ENCODE measurements at places on chromosomes 3 and 15.

GRCh38 chr3:169886671-169887070 is 16.9 kb upstream of the LRRC31 start:
- DNase-seq, result no peak

GRCh38 chr15:94272251-94272898 is 41.0 kb downstream of the MCTP2 start:
- no peak for DNase-seq

DNA sequence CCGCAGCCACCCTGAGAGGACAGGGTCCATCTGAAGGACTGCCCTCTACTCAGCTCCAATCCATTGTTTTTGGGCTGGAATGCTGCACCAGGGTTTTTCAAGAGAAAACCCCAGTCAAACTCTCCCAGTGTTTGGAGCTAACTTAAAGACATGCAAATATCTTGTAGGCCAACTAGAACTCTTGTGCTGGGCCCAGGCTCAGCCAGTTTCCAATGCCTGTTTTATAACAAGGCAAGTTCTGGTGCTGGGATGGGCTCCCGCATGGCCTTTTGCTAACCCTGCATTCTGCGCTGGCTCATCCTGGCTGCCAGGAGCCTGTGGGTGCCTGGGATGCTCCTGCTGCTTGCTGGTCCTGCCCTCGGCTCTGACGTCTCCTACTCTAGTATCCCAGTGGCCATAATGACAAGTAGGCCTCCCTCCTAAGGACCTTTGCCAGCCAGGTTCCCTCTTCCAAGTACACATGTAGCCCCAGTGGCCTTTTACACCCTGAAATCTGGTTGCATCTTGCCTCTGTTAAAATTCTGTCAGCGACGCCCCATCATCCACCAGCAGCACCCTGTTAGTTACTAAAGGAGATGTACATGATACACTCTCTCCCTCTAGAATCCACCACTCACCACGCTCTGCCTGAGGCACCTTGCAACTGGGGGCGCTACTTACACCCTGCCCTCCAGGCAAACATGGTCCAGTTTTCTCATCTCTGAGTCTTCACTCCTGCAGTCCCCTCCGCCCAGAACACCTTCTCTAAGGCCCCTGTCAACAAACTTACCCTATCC is 30.5 kb upstream of the RAB6B start:
- no peak for DNase-seq

DNA sequence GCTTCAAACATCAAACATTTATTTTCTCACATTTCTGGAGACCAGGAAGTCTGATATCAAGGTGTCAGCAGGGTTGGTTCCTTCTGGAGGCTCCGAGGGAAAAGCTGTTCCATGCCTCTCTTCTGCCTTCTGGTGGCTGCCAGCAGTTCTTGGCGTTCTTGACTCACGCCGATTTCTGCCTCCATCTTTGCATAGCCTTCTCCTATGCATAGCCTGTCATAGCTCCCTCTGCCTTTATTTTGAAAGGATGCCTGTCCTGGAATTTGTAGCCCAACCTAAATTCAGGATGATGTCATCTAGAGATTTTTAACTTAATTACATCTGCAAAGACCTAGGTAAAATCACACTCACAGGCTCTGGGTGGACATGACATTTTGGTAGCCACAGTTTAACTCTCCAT is 70.4 kb downstream of the RGMA start:
- DNase-seq, result no peak

GRCh38 chr15:93333796-93334195 is 244.8 kb upstream of the RGMA start:
- no peak for DNase-seq

DNA sequence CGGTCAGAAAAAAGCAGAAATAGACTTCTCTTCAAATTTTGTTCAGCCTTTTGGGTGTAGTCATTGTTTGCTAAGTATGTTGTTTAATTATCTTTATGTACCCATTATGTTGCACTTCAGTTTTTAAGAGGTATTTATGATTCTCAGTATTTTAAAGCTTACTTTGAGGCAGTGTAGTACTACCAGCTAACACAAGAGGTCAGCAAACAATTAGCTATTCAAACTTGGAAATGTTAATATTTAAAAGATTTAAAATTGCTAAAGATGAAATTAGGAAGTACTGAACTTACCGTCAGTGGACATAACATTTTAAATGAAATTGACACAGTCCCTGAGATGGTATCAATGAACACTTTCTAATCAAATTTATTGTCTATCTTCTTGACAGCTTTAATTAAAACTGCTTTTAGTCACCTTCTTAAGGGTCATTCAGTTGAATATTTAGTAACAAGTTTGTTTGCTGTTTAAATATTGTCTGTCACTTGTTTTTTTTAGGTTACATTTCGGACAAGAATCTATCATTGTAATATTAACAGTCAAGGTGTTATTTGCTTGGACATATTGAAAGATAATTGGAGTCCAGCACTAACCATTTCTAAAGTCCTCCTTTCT is 28.1 kb downstream of the NKIRAS1 start:
- no peak for DNase-seq

GRCh38 chr3:119831941-119832371 is 50.1 kb downstream of the NR1I2 start:
- no peak for DNase-seq

Measured in activated CD4-positive, CD25-positive, alpha-beta regulatory T cell treated with anti-CD3 and anti-CD28 coated beads, Interleukin-2, amount 50 U/mL, for 16 hours (primary cell).